ENCODE measurements at places on chromosomes 13 and 19.

GRCh38 chr19:54099190-54099902 lies 1.3 kb downstream of the OSCAR start:
- no peak for DNase-seq

GRCh38 chr19:13053761-13054625 lies 48.7 kb downstream of the LYL1 start:
- peak; percentile 90 for DNase-seq

DNA sequence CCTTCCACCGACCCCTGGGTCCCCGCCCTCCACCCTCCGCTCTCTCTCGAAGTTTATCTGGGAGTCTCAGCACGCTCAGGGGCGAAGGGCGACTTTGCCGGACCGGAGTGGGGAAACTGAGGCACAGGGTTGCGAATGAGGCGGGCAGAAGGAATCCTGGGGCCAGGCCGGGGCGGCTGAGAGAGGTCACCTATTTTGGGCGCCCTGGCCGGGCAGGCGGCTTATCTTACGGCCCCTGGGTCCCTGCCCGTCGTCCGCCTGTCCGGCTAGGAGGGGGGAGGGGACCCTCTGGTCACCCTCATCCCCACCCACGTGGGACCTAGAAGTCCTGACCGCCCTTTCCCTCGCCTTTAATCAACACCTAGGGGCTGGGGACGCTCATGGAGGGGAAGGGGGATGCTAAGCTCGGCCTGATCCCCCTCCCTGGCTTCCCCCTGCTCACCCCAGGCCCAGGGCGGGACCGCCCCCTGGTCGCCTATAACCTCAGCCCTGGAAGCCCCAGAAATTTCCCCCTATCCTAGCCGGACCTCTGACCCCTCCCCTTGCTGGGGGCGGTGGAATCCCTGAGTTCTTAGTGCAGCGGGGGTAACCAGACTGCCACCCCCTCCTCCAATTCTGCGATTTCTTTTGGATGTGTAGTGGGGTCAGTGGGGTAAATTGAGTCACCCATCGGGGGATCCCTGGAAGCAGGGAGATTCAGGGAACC lies 556 bp downstream of the TRIP10 start:
- DNase-seq: no peak

DNA sequence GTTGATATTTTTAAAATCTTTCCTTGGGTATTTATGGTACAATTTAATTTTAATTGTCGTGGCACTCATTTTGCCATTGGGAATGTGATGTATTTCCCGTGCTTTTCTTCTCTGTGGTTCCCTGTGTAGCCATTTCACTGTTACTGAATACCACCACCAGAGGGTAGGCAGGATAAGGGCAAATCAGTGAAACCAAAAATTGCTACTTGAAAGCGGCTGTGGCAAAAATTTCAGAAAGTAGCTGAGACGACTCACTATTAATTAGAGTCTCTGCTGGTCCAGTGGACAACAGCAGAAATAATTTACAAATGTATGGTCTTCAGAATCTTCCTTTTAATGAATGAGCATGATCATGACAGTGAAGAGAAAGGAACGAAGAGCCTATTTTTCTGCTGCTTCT lies 34.4 kb upstream of the MIR17HG start:
- peak; percentile 3 for DNase-seq

DNA sequence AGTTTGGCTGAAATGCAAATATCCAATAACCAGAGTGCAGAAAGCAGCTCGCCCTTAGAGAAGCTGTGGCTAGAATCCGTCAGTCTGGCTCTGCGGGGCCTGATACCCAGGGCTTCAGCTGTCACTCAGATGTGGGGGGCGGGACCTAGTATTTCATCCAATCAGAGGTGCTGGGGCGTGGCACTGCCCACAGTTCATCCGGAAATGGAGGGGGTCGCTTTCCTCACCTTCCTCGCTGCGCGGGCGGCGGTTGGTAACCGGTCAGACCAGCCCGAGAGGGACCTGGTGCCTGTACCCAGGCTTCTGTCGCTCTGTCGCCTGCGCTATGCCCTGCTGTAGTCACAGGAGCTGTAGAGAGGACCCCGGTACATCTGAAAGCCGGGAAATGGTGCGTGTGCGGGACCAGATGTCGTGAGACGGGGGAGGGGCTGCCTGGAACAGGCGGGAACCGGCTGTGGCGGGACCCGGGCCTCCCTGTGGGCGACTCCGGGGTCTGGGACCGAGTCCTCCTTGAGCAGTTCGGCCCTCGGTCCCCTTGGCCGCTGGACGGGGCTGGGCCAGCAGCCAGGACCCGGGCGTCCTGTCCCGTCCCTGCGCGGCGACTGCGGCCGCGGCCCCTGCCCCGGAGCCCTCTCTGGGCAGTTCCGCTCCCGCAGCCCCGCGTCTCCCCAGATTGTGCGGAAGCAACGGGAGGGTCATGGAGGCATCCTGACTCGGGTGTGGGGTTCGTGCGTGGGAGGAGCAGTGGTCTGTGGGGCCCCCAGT lies at the start of gene ZNF700:
TSS of gene ZNF700 (plus strand) at position 222 of the 765 bp plus-strand sequence. CDS start at position 326, 104 bp downstream.
- DNase-seq: peak; percentile 90

DNA sequence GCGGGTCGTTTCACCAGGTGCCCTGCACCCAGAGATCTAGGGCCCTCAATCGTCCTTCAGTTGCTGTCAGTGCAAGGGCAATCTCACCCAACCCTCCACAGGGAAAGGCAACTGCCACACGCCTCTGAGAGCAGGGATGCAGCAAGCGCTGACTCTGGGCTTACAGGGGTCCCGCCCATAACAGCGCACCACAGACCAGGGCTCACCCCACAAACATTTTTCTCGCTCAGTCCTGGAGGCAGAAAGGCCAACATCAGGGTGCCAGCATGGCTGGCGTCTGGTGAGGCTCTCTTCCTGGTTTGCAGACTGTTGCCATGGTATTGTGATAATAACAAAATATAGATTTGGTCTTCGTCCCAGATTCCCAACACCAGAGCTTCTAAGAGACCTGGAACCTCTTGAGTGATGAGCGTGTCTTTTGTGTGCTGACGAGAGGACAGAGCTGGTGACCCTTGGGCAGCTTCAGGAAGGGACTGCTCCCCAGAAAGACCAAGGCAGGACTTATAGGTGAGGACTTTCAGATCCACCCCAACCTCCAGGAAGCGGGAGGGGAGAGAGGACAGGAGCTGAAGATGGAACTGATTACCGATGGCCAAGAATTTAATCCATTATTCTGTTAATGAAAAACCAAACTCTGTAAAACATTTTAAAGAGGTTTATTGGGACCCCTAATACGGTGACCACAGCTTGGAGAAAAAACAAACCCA lies 51.3 kb downstream of the C13orf46 start:
- no peak for DNase-seq

DNA sequence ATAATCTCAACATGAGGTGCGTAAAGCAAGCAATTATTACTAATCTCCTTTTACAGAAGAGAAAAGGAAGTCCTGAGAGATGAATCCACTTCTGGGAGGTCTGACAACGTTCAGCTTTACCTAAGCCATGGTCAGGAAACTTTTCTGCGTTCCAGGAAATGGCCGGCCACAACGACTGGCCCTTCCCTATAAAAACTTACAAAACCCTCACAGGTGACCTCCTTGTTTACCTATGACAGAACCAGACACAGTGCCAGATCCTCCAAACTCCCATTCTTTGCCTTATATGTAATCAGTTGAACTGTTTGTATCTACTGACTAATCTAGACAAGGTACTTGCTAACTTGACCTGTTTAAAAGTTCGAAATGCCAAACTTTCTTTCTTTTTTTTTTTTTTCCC lies 351.7 kb upstream of the TMTC4 start:
- DNase-seq: no peak

- no peak for DNase-seq
These were observed 6.8 kb downstream of the PCDH17 start for GRCh38 chr13:57638186-57638890.

DNA sequence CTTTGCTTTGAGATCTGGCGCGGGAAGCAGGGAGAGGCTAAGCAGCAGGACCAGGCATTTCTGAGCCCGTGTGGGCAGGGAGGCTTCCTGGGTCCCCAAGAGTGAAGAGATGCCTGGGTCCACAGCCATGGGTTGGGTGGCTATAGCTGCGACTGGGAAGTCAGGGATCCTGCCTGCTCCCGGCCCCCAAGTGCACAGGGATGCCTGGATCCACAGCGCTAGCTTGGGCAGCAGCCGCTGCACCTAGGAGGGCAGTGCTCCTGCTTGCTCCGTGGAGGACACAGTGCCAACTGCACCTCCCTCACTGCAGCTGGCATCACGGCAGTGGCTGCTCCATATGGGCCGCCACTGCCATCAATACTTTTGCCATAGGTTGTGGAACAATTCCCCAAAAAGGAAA lies 384.7 kb downstream of the PCDH9 start:
- no peak for DNase-seq

GRCh38 chr19:56504581-56504980 lies 3.1 kb upstream of the ZNF471 start:
- peak; percentile 56 for DNase-seq

DNA sequence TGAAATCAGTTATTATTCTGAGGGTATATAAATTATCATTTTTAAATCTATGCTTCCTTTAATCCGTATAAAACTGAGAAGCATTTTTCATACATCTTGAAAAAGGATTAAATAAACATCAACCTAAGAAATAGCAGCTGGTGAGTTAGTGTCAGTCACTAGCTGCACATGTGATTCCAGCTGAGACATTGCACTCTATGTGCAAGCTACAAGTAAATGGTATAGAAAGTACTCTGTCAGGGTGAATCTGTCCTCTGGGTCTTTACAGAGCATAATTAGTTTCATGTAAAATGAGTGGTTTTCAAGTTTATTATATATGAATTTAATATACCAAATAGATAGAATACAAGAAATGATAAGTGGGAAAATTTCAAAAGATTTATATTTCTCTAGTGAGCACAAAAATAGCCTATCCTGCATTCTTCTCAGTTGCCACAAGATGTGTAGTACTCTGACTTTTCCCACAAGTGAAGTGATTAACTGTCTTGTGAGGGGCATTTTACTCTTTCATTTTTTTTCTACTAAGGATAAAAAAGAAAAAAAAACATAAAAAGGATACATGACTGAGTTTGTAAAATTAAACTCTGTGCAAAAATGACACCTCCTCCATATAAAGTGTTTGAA lies 1372.1 kb downstream of the PCDH9 start:
- DNase-seq: no peak

DNA sequence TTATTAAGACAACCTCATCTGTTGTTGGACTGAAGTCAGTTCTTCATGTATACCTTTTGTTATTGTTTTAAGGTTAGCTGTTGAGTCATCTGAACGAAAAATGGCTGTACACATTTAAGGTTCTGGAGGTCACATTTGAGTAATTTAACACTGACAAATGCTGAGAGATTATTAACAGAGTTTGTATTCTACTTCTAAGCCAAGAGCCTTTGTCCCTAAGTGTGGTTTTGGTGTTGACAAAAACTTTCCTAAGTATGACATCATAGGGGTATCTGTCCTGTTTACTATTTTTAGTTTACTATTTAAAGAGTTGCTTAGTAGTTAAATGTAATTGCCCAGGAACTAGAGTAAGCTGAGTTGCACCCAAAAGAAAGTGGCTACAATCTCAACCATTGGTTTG lies 71.9 kb downstream of the CDK8 start:
- DNase-seq: peak; percentile 28

DNA sequence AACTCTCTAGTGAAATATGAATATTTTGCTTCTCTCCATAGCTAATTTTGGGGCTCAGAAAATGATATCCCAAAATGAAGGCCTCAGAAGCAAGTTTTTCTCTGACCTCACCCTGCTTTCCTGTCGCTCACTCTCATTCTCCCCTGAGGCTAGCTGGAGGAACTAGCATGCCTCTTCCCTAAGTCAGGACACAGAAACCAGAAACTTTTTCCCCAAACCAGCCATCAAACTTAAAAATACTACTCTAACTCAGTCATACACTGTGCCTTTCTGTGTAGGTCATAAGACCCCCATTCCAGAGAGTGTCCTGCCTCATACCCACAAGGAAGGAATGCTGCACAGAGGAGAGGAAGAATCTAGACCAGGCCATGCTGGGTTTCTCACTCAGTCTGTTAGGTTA lies 329.6 kb downstream of the PCDH20 start:
- no peak for DNase-seq

GRCh38 chr19:38617283-38617763 lies 430 bp downstream of the MAP4K1 start:
- no peak for DNase-seq

DNA sequence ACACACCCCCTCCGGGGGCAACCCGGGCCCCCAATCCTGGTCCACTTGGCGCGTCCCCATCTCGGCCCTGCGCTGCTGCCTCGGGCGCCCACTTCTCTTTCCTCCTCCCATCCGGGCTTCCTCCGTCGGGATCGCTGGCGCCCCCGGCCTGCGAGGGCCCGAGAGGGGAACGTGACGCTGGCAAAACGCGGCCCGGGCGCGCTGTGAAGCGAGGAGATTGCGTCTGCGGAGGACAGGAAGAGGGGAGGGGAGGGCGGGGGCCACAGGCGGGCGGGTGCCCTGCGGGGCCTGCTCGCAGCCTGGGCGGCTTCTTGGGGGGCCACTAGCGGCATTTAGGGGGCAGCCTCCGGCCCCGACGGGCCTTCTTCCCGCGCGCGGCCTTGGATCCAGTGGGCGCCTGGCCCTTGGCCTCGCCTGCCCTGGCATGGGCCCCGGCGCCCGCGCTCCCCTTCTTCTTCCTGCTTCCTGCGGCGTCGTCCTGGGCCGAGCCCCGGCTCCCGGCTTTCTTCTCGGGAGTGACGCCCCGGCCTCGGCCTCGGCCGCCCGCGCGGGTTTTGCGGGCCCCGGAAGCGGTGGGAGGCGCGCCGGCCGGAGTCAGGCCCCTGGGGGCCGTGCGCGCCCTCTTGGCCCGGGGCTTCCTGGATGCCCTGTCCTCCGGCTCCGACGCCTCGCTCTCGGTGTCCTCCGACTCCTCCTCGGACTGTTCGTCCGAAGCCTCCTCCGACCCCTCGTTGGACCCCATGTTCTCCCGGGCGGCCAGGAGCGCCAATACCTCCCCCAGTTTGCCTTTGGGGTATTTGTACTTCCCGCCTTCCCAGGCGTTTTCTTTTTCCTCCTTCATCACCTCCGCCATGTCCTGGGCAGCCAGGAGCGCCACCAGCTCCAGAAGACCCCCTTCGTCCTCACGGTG lies 2.2 kb downstream of the PNMA8B start:
- peak; percentile 31 for DNase-seq

DNA sequence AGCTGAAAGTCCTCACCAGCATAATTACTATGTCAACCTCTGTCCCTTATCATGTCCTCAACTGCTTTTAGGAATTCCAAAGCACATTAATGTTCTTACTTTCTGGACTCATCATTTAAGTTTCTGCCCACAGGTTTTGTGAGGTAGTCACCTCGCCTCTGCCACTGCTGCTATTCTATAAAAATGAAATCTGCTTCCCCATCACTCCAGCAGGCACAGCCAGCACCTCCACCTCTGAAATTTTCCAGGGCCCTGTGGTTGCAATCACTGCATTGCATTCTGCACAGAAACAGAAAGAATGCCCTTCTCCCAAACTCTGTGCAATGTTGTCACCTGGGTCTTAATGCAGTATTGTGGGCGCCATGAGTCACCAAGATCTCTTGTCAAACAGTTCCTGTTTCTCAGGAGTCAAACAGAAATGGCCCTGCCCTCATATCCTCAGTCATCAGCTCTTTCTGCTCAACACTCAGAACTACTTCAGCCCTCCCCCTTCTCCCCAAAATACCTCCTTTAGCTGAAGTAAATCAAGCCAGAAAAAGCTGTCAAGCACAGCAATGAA lies 529.2 kb upstream of the NBEA start:
- DNase-seq: peak; percentile 48

GRCh38 chr13:33543631-33544265 lies 258.2 kb upstream of the STARD13 start:
- DNase-seq: no peak

GRCh38 chr19:13484166-13484565 lies 22.1 kb downstream of the CACNA1A start:
- DNase-seq: no peak

Measured in iris pigment epithelial cell (primary cell).